ENCODE measurements at places on chromosomes 3 and 15.
A peak's percentile ranks its signal among the peaks of the same experiment; 100 is the strongest.

DNA sequence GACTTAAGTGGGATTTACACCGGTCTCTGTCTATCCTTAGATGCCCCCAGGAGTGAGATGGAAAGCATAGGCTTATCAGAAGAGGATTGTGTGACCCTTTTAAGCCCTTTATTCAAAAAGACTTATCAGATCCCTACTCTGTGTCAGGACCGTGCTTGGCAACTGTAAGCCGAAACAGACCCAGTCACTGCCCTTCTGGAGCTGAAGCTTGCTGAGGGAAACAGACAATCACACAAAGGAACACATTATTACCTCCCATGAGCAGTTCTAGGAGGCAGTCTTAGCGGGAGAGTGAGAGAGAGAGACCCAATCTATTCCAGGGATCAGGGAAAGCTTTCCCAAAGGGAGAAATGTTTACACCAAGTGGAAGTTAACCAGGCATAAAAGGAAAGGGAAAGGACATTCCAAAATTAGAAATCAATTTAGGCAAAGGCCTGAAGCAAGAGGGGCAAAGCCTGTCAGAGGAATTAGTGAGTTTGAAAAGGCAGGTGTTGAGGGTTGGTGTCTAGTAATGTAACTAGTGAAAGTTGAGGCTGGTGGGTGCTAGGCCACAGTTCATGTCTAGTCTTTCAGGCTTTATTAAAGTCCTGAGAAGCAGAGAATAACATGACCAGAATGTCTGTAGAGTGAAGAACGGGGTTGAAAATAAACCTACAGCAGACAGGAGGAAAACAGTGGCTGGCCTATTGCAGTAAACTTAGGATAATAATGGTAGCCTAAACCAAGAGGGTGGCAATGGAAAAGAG, 86.7 kb downstream of the THBS1 start:
- DNase-seq: no peak

- no peak for DNase-seq
Observed at GRCh38 chr3:100046986-100047385, 67.3 kb downstream of the FILIP1L start.

DNA sequence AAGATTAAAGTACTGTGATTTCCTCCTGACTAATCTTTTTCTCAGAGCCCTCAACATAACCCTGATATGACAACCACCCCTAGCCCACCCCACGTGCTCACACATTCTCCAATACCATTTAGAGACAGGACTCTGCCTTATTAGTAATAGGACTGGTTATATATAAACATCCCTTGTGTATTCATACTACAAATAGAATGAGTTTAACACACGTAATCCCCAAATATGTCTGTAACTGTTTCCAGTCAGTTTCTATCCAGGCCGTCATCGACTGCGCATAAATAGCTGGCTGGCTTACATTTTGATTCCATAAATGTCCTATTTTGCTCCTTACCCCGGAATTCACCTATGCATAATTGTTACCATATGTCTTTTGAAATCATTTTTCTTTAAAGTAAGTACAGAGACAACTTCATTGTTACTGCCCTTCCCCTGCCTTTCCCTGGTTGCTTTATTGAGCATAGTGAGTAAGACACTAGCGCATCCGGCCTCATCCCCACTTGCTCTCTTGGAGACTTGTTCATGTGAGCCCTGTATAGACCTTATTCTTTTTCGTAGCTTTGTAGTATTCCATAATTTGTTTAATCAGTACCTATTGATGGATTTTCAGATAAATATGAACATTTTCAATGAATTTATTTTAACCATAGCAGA, 3.5 kb upstream of the P2RY14 start:
- DNase-seq: no peak

GRCh38 chr3:18217507-18218174, 207.5 kb downstream of the SATB1 start:
- DNase-seq: no peak

- DNase-seq: peak; percentile 52
Observed at GRCh38 chr3:19190126-19190525, 41.8 kb downstream of the KCNH8 start.

- DNase-seq: no peak
Observed at GRCh38 chr3:32872487-32873382, 54.9 kb downstream of the TRIM71 start.

DNA sequence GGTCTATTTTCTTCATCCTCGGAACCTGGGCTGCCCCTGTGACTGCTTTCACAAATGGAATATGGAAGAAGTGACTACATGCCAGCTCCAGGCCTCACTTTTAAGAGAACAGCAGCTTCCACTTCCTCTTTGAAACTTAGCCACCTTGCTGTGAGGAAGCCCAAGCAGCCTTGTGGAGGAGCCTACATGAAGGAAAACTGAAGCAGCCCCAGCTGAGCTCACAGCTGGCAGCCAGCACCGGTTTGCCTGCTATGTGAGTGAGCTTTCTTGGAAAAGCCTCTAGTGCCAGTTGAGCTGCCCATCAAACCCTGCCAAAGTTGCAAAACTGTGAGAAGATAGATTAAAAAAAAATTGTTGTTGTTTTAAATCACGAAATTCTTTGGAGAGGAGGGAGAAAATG, 498.0 kb upstream of the PROK2 start:
- peak; percentile 24 for DNase-seq

- no peak for DNase-seq
Observed at GRCh38 chr3:98986073-98986472, 84.6 kb upstream of the DCBLD2 start.

DNA sequence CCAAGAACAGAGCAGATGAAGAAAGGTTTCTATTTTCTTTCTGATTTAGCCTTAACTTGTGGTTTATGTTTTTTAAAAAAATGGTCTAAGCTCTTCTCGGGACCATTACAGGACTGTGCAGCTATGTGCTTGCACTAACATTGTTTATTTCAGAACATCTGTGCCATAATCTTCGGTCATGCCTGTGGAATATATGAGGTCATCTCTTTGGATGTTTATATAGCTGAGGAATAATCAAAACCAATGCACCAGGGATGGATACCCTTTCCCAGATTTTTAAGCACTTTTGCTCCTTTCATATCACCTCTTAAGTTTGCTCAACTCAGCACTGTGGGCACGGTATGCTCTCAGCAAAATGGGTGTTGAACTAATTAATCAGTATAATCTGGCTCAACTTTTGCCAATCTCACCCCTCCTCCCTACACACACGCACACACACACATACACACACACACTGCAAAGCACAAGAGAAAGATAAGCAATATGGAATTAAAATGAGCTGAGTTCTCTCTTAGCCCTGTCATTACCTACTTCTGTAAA, 268.5 kb upstream of the TMC3 start:
- no peak for DNase-seq

DNA sequence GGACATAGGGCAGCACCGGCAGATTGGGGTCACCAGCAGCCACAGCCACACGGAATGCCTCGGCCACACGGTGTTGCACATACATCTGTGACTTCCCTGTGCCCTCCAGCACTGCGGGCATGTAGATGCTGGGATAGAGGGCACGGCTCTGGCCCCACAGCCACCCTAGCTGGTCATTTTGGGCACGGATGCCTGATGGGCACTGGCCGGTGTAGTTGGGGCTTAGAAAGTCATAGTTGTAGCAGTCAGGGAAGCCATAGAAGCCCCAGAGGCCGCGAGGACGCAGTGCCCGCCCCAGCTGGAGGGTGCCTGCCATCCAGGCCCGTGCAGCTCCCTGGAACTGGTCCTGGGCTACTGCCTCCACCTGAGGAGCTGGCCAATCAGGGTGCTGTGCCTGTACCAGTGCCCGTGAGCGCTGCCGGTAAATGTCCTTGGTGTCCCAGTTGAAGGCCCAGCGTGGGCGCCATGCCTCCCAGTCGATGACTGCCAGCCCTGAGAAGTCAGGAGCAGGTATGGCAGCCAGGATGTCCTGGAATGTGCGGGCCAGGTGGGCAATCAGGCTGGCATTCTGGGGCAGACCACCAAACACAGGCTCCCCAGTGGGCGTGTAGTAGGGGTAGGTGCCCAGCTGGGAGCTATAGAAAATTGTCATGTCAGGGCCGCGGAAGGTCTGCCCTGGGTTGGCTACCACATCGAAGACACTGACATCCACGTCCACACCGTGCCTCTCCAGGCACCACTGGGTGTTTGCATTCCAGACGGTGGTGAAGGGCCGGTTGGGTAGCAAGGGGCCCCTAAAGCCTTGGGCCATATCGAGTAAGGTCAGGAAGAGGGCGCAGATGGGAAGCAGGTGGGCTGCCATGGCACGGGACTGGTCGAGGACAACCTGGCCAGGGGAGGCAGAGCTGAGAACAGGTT, 1.0 kb downstream of the HYAL1 start:
- no peak for DNase-seq

GRCh38 chr15:52709187-52709981, 30.2 kb upstream of the ATOSA start:
- no peak for DNase-seq

DNA sequence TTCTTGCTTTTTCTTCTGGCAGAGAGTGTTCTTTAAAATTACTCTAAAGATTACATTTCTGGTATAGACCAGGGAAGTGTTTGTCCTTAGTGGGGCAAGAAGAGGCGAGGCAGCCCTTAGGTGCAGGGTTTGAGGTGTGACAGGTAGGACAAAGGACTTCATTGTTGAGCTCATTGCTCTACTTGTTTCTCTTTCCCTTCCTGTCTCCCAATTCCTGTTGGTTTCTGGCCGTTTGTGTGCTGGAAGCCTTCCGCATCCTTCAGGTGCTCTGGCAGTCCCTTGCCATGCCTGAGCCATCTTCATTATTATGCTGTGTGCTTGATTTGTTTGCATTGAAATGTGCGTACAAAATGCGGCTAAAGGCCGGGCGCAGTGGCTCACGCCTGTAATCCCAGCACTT, 85.1 kb downstream of the CCK start:
- DNase-seq: no peak

DNA sequence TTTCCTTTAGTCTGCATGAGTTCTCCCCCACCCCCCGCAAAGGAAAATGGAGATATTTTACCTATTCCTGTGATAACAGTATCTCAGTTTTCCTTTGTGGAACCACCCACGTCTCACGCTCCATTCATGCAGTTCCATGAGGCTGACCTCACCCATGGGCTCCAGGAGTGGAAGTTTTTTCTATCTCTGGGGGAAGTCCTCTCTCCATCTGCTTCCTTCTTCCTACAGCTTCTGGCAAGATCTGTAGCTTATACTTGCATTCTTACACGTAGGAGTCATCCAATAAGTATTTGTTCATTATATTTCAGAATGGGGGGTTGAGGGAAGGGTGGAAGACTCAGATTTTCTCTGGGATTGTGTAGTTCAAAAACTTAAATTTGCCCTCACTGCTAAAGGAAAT, 5.8 kb upstream of the GLCE start:
- DNase-seq: no peak

DNA sequence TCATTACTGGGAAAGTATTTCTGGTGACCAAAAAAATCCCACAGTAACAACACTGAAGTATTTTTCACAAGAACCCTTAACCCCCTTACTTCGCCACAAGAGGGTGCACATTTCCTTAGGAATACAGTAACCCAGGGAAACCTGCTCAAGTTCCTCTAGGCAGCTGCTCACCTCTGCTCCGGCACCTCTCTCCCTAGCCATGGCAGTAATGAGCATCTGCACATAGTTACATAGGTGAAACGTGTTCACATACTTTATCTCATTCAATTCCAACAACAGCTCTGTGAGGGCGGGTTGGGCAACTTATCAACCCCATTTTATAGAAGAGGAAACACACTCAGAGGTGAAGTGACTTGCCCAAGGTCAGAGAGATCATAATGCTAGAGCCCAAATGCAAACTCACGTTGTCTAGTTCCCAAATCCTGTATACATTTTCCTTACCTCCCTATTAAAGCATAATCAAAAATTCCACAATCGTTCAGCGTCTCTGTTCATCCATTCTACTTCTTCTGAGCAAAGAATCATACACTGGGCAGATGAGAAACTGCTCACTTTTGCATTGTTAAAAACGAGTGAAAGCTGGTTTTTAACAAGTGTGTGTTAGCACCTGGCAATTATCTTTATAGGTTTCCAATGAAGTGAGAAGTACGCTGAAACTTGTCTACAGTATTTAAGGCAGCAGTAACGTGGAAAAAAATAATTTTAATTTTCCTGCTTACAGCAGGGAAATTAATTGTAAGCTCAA, 90.7 kb downstream of the IGF2BP2 start:
- DNase-seq: peak; percentile 85

DNA sequence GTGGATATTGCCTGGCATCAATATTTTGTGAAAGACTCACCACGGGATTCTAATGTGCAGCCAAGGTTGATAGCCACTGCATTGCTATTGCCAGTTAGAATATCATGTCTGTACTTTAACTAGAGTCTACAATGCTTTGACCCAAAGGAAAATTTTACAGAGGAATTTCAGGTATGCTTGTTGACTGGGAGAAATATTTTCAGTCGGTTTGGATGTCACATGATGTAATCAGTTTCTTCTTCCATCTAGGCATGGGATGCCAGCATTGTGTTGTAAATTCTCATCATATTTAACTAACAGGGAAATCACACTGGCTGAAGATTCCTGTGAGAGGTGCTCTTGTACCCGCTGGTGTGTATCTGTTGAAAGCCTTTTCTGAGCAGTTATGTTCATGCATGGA, 508.9 kb upstream of the ADAMTS9 start:
- DNase-seq: no peak

- DNase-seq: peak; percentile 31
Observed at GRCh38 chr3:168085491-168086119, 10.1 kb downstream of the GOLIM4 start.

DNA sequence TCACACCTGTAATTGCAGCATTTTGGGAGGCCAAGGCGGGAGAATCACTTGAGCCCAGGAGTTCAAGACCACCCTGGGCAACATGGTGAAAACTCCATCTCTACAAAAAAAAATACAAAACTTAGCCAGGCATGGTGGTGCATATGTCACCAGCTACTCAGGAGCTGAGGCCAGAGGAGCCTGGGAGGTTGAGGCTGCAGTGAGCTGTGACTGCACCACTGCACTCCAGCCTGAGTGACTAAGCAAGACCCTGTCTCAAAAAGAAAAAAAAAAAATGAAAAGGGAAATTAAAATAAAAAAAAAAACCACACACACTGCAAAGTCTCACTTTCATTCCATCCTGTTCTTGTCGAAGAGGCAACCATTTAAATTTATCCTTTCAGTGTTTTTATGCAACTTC, 100.8 kb upstream of the PIAS1 start:
- DNase-seq: no peak

DNA sequence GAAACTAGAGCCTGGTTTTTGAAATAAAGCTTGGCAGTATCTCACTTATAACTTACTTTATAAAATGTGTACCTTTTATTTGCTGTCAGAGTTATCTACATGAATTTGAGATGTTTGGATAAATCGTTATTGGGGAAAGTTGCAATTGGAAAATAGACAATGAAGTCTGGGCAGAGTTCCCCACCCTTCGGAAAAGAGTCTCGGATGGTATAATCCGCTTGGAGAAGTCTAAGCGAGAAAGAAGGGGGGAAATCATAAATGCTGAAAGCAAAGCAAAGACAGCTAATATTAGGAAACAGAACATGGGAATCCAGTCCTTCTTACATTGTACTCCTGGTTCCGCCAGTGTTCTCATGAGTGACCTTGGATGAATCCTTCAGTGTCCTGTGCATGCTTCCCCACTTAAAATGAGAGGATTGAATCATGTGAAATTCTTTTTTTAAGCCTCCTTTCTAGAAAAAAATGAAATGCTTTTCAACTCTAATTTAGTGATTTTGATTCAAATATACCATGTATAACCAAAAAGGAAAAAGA, 162.4 kb downstream of the ATG7 start:
- no peak for DNase-seq
